ENCODE measurements at places on chromosomes 5 and 9.
A peak's percentile ranks its signal among the peaks of the same experiment; 100 is the strongest.

DNA sequence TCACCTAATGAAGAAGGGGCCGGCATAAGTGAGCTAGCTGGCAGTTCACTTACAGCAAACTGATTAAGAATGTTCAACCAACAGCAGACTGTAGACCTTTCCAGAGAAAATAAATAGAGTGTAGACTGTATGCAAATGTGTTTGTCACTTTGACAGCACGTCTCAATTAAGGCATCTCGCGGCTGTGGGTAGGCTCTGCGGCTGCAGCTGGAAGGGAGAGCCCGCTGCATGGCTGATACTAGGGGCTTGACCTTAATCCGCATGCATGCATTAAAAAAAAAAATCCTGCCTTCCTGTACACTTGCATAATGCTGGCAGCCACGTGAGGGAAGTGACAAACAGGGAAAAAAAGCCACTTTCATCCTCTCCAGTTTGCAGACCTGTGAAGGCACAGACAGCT is 82.3 kb downstream of the CRB2 start:
- no peak for DNase-seq

GRCh38 chr5:86756839-86757238 is 139.1 kb downstream of the COX7C start:
- DNase-seq = no peak

- peak; percentile 64 for DNase-seq
Observed at GRCh38 chr5:146048994-146049703, 56.2 kb downstream of the PLAC8L1 start.

DNA sequence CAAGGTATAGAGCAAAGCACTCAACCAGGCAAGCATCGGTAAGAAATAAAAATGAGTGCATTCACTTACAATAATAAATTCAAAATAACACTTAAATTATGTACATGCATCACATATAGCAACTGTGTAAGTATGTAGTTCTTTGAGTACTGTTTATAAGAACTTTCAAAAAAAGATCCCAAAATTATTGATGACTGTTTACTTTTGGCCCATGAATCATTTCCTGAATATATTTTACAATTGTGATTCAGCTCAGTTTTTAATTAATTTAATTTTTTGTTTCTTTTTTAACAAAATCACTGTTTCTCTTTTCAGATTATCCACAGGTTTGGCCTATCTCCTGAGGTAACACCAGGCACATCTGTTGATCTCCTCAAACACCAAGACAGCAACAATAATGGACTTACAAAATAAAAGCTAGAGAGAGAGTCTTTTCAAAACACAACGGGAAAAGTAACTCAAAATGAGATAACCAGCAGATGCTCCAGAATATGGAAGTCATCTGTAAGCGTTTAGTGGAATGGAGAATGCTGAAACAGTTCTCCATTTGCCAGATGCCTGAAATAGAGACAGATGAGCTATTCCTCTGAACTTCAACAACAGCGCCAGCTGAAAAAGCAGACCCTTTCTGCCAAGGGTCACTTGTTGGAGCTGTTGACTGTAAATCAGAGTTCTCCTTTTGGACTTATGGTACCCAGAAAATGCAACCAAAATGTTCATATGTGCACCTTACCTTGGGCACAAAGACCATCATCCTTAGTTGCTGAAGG is 348.6 kb upstream of the RGMB start:
- DNase-seq = peak; percentile 47

DNA sequence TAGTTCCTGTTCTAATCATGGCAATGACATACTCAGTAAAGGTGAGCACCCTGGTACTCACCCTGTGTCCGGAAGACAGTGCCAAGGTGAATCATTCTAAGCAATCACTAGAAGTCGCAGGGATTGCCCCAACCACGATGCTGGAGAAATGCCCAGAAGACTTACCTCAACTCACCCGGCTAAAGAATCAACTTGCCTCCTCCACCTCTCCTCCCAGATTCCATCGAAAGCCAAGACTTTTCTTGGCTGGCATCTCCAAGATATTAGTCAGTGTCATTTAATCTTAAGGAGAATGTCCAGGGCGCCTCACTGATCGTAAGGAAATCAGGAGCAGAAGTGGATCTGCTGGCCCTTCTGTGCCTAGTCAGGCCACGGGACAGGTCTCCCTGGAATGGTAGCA is 204.9 kb downstream of the ERCC6L2 start:
- no peak for DNase-seq

- no peak for DNase-seq
Observed at GRCh38 chr5:533243-533954, 9.2 kb upstream of the SLC9A3 start.

GRCh38 chr5:2960294-2960693 is 208.8 kb upstream of the IRX2 start:
- no peak for DNase-seq

DNA sequence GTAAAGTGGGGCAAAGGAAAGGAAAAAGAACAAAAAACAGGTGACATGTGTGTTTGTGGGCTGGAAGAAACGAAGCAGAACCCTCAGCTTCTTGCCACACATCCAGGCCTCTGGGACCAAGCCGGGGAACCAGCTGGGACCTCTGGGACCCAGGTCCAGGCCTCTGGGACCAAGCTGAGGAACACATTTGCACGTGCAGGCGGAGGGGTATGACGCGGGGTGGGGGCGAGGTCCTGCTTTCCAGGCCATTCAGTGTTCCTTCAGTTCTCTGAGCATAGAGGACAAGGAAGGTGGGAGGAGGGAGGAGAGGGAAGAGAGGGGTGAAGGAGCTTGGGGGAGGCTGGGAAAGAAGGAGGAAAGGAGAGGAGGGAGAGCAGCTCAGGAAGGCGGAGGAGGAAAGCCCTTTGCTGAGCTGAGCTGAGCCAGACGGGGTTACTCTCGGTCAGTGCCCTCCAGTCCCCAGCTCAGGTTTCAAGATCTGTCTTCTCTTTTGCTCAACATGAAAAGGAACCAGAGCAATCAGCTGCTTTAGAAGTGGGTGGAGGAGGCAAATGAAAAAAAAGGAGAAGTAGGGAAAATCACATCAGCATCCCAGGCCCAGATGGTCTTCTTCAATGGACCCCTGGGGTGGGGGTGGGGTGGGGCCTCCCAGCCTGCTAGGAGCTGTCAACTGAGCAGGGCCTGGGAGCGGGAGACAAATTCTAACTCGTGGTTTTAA is 59.1 kb downstream of the ABCA1 start:
- DNase-seq = peak; percentile 93

GRCh38 chr9:121887553-121888437 is 205.3 kb downstream of the TTLL11 start:
- no peak for DNase-seq

DNA sequence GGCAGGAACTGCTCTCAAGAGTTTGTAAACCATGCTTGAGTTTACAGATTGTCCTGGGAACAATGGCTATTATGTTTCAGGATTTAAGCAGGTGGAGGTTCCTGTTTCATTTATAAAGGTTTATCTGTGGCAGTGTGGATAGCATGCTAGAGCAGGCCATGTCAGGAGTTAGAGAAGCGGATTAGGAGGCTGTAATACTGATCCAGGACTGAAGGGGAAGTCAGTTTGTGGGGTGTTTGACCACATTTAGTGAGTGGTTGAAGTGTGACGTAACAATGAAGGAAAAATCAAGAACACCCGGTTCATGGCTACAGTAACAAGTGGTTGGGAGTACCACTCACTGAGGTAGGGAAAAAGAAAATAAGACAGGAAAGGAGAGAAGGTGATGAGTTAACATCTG is 299.0 kb downstream of the TLR4 start:
- DNase-seq = no peak

DNA sequence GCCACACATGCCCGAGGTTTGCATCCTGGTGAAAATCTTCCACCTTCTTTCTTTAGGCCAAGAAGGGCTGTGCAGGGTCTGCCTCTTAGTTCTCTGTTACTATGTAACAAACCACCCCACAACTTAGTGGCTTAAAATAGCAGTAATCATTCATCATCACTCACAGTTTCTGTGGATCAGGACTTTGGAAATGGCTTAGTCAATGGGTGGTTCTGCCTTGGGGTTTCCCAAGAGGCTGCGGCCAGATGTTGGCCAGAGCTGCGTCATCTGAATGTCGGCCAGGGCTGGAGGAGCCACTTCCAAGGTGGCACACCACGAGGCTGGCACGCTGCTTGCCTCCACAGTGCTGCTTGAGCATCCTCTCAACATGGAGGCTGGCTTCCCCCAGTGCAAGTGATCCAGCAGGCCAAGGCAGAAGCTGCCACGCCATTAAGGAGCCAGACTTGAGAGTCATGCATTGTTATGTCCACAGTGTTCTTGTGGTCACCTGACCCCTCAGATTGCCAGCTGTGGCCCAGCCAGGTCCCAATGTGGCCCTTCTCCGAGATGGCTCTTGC is 135.2 kb downstream of the RXRA start:
- DNase-seq = no peak

- DNase-seq = no peak
Observed at GRCh38 chr5:179309751-179310320, 35.4 kb downstream of the ADAMTS2 start.

DNA sequence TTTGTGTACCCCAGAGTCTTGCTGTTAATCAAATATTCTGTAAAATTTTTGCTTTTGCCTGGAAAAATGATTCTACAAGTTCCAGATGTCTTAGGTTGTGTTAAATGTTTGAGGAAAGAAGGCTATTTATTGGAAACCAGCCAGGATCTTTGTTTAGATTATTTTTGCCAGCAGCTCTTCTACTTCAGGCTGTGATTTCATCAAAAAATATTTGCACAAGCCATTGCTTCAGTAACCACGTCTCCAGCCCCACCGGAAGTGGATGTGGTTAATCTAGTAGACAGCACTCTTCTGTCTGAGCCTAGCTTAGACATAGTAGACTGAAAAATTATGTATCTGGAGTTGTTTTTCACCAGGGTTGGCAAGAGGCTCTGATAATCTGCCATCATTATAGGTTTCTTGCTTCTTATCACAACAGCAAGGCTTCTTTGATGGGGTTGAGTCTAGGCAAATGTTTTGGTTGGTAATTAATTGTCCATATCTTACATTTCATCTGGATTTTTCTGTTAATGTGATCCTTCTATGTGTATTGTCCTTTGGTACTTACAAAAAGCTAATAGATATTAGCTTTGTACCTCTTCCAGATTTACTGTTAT is 17.1 kb downstream of the KCTD16 start:
- no peak for DNase-seq

- DNase-seq = no peak
Observed at GRCh38 chr5:16464231-16464630, 1.4 kb downstream of the ZNF622 start.
